CD4-positive, alpha-beta T cell treated with Interleukin-15 for 1 hour (primary cell): ENCODE measurements at places on chromosomes 1 and 21.

DNA sequence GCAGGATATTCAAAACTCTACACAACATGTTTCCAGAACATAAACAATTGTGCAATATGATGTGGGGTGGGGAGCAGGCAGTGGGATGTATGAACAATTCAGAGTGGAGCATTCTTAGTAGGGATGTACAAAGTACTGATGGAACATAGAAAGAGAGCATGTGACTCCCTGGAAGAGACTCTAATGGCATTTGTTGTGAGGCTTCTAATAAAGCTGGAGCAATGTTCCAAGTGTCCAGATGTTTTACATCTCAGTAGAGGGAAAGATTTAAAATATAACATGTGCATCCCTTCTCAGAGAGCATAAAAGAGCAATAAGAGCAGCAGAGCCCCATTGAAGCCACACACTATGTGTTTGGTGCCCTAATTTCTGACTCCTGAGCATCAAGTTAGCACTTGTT, 116.5 kb downstream of the BRINP2 start:
- DNase-seq, result no peak

DNA sequence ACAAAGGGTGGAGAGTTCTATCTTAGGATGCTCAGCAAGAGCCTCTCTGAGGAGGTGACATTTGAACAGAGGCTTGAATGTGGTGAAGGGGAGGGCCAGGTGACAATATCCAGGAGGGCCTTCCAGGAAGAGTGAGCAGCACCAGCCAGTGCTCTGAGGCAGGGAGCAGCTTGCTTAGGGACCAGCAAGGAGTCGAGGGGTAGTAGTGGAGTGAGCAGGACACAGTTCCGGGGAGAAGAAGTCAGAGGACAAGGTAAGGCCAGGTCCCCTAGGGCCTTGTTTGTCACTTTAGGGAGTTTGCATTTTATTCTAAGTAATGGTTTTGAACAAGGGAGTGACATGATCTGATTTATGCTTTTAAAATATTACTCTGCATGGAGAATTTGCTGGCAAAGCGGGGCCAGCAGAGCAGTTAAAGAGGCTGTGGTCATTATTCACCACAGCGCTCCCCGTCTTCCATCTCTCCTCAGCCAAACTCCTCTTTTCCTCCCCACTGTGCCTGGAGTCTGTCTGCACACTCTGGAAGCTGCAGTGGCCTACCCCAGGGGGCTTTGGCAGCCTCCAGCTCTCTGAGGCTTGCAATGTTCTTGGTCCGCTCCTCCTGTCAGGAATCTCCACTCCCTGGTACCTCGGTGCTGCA, 17.0 kb upstream of the CSF1 start:
- no peak for DNase-seq

DNA sequence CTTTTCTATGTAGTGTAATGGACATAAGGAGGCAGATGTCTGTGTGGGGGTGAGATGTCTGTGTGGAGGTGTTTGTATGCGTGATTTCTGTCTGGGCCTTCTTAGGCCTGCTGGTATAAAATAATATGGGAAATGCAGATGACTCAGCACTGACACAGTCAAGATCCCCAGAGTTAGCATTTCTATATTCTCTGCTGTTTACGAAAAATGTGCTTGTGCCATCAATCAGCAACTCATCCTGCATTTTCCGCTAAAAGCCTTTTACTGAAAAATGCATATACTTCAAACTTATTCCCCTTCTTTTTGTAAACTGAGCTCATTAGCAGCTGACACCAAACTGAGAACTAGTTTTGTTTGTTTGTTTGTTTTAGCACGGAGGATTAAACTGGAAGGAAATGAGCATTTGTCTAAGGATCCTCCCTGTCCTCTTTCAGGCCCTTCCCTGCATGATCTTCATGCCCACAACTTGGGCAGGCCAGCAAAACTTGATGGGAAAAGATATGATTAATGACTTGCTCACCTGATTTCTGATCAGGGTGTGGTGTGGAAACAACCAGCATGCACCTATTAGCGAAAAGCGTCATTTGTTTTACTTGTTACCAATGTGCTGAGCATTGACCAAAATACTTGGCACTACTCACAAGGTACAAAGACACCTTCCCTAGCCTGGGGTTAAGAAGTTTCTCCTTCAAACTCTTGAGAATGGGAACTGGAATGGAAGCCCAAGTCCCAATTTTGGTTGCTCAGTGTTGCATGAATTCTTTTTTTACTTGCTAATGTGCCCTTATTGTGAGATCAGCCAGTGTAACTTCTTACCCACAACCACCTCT, 77.4 kb downstream of the NDUFS5 start:
- no peak for DNase-seq

DNA sequence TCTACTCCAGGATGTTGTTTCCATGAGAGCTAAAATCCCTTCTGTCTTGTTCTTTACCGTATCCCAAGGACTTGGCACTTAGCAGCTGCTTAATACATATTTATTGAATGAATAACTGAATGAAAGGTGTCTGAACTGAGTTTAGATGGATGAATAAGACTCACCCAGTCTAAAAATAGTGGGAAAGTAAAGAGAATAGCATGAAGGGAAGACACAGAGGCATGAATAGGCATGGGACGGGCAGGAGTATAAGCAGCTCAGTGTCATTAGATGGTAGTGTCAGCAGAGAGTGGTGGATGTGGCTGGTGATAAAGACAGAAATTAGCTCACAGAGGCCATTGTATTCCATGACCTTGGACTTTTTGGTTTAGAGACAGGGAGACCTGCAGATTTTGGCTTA, 9.2 kb downstream of the IL12RB2 start:
- DNase-seq, result no peak

DNA sequence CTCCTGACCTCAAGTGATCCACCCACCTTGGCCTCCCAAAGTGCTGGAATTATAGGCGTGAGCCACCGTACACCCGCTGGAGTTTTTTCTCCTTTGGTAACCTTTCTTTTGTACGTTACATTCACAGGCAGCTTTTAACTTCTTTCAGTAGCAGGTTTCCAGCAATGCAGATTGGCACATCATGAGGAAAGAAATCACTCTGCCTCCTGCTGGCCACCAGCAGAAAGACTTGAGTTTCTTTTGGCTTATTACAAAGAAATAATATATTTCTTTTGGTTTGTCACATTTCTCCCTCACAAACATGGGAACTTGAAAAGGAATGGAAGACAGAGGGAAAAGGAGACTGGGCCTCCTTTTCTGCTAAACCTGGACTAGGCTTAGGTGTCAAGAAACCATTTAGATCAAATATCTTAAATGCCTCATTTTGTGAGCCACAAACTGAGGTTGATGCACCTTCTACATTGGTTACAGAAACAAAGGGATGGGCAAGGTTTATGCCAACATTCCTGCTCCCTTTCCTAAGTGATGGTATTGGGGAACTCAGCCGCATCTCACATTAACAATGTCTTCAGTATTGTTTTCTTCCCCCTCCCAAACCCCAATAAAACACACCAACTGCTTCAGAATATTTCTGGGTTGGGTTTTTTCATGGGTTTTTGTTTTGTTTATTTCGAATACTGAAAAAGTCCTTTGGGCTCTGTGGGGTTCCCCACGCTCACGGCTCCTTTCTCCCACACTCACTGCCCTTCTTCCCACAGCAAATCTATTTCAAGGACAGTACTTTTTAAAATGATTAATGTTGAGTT, 7.7 kb downstream of the ENSA start:
- peak; percentile 65 for DNase-seq
